Mesendoderm (in vitro differentiated cells): ENCODE measurements at places on chromosomes 2 and 18.

DNA sequence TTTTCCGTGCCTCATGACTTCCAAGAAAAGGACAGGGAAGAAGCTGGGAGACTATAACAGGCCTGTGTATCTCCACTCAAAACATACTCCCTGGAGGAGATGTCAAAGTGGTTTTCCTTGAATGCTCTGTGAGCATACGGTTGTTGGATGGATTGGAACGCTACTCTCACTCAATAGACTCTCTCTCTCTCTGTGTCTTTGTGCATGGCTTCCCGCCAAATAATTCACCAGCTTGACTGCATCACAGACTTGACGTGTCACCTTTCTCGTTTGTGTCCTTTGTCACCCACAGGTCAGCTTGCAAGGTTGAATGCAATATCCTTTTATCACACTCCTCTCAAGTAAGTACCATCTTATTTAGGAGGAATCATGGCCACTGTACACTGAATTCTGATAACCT, 156.8 kb upstream of the MAPRE2 start:
- no peak for DNase-seq

- peak; percentile 15 for DNase-seq
Measured at GRCh38 chr2:43839776-43840564, 1.2 kb downstream of the ABCG8 start.

DNA sequence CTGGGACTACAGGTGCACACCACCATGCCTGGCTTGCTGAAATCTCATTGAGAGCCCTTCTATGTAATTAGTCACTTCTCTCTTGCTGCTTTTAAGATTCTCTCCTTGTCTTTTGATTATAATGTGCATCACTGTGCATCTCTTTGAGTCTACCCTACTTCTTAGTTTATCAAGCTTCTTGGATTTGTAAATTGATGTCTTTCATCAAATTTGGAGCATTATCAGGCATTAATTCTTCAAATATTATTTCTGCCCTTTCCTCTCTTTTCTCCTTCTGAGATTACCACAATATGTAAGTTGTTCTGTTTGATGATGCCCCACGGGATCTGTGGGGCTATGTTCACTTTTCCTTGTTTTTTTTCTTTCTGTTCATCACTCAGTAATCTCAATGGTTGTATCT, 9.0 kb upstream of the MARCO start:
- DNase-seq: no peak

DNA sequence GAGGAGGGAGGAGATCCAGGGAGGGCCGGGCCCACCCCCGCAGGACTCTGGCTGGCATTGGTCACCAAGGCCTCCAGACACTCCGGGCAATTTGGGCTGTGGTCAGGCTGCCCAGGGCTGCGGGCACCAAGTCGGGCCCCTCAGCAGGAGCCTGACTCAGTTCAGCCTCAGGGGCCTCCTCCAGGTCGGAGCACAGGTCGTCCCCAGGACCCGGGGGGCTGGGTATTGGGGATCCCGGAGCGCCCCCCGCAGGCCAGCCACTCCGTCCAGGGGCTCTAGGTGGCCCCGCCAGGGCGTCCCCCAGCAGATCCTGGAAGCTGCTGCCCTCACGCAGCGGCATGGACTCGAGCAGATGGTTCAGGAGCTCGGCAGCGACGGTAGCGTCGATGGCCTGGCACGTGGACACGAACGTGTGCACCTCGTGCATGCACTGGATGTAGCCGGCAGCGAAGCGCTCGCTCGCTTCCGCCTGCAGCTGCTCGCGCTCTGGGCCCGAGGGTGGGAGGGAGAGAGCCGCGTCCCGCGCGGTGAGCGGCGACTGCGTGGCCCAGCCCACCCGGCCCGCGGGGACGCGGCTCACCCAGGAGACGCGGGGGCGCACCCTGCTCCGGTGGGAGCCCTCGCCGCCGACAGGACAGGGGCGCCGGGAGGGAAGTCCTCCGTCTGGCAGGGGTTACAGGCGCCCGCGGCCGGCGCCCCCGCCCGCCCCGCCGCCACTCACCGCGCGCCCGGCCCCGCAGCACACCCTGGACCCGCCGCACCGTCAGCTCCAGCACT, 884 bp downstream of the HES6 start:
- peak; percentile 52 for DNase-seq

GRCh38 chr18:64294967-64295366, 146.1 kb upstream of the LINC00305 start:
- peak; percentile 13 for DNase-seq

DNA sequence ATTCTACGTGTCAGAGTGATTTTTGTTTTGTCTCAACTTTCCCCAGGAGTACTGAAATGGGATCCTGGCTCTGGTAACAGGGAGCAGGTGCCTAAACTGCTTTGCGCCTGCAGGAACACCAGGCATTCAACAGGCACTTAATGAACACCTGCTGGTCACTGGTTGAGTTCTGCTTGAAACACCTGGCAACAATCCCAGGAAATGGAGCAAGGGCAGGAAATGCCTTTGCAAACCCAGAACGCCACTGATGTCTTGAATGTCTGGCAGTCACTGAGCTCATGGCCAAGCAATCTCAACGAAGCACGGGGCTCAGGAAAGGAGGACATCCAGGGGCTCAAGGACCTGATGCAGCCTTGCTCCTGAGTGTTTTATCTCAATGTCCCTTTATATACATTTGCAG, 360.0 kb upstream of the RAB6C start:
- DNase-seq: peak; percentile 78

GRCh38 chr18:26960911-26961310, 95.4 kb upstream of the AQP4 start:
- no peak for DNase-seq

GRCh38 chr2:239157269-239157668, 243.6 kb downstream of the HDAC4 start:
- no peak for DNase-seq

GRCh38 chr2:19845323-19845920, 56.4 kb downstream of the TTC32 start:
- no peak for DNase-seq

DNA sequence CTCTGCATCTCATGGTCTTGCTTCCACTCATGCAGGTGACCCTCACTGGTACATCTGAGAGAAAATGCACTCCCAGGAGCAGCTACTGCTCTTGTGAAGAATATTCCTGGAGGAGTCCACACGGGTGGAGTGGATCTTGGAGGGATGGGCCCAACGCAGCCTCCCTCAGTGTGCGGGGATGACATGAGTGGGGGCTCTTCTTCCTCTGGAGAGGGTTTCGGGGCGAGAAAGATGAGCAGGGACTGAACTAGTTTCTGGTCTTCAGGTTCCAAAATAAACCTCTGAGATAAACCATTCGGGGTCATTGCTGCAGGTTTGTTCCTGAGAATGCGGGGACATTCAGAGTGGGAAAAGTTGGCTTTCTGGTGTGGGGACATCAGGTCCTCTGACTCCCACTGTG, 39.1 kb downstream of the COPS8 start:
- no peak for DNase-seq

- DNase-seq: no peak
Measured at GRCh38 chr2:221178139-221178538, 394.0 kb downstream of the EPHA4 start.

GRCh38 chr2:187003038-187003554, 154.1 kb upstream of the ZSWIM2 start:
- DNase-seq: no peak

GRCh38 chr2:229270551-229271410, at the start of gene PID1:
Gene PID1, minus strand, starts transcription at chr2:229271287. Its CDS starts 244 bp downstream, at chr2:229271043.
- peak; percentile 51 for DNase-seq

- peak; percentile 45 for DNase-seq
Measured at GRCh38 chr2:205695460-205695991, 13.2 kb downstream of the NRP2 start.

DNA sequence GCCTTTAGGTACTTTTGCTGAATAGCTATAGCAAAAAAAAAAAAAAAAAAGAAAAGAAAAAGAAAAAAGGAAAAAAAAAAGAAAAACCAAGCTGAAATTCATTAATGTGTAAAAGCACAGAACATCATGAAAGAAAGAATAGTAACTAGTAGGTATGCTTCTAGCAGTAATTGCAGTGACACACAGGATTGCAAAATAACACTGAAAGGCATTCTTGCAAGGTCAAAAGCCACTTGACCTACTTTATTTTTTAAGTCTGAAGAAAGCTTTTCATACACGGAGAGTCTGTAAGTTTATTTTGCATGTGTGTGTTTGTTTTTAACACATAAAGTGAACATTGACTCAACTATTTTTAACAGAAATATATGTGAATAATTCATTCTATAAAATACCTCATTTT, 54.4 kb downstream of the DOK6 start:
- no peak for DNase-seq

DNA sequence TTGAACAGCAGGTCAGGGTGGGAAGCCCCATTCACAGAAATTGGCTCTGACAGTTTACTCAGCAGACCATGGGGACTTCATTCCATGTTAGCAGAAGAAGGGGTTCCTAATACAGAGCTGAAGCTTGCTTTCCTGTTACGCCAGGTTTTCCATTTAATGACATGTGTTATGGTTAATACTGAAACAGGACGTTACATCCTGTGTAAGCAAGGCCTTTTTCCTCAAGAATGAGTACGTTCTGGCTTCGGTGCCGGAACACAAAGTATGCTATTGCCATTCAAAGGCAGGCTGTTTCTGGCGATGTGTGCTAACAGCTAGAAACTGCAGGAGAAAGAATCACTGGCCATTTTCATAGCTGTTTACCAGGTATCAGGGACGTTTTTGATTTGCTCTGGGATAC, 190.4 kb downstream of the SNTG2 start:
- no peak for DNase-seq

DNA sequence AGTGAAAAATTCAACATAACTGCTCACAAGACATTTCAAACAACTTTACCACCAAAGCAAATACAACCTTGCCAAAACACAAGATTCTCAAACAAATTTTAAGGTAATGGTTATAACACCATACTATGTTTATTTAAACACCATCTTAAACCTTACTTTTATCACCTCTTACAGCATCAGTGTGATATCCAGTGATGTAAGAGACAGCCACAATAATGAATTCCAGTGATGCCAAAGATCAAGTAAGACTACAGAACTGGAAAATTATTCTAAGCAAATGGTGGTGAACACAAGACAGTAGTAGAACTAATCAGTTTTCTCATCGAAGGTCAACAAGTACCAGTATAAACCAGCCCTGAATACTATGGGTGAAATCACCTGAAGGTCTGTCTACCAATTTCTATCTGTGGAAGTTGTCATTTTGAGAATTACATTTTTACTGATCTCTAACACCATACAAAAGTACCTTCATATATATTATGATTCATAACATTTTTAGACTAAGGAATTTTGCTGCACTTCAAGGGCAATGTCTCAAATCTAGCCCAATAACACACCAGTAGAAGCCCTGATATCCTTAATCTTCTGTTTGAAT, 146.2 kb downstream of the RBMS1 start:
- no peak for DNase-seq

- no peak for DNase-seq
Measured at GRCh38 chr2:30235859-30236535, 4.7 kb downstream of the LBH start.

GRCh38 chr2:183124957-183125255, 663 bp downstream of the NUP35 start:
- DNase-seq: no peak

- no peak for DNase-seq
Measured at GRCh38 chr2:85222792-85223191, 89.6 kb downstream of the TCF7L1 start.

GRCh38 chr2:239772721-239773120, 252.4 kb downstream of the NDUFA10 start:
- no peak for DNase-seq

GRCh38 chr2:40043191-40043590, 264.1 kb upstream of the THUMPD2 start:
- no peak for DNase-seq

- DNase-seq: no peak
Measured at GRCh38 chr18:46462523-46462922, 194.5 kb downstream of the LOXHD1 start.

- DNase-seq: peak; percentile 84
Measured at GRCh38 chr2:230987137-230988020, 8.5 kb upstream of the SPATA3 start.

GRCh38 chr2:237194906-237195305, 109.2 kb downstream of the COPS8 start:
- DNase-seq: no peak

- DNase-seq: peak; percentile 14
Measured at GRCh38 chr2:222208010-222208690, 90.6 kb downstream of the PAX3 start.

DNA sequence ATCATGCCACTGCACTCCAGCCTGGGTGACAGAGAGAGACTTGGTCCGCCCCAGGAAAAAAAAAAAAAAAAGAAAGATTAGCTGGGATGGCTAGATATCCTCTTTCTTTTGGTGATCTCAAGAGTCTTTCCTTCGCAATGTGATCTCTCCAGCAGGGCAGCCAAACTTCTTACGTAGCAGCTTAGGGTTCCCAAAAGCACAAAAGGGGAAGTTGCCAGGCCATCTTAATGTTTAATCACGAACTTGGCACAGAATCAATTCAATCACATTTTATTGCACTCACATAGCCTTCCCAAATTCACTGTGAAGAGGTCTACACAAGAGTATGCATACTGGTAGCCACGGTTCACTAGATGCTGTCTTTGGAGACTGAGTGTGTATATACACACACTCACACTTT, 53.1 kb downstream of the VIL1 start:
- no peak for DNase-seq

DNA sequence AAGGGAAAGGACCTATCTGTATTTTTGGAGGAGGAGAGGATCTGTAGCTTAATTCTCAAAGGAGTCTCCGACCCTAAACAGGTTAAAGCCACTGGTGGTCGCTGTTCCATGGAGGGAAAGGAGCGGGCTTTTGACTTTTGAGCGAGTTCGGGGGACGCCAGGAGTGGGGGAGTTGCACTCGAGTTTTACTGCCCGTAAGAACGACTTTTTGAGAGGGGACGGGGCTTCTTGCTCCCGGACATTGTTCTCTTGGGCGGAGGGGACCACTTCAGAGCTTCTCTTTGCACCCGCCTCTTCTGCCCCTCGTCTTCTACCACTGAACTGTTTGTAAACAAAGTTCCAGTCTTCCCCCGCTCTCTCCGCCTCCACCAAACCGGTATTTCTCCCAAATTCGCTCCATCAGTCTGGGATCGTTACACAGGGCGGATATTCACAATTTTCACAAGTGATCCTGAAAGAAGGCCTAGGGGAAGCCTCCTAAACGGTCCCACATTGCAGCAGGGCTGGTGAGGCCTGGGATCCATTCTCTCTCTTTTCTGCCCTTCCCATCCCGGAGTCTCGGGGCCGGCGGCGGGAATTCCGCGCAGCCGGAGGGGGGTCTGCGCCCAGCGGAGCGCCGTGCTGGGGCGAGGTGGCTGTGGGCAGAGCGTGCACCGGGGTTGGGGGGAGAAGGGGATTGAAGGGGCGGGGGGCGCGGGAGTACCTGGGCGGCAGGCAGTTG, 6.6 kb downstream of the DLX2 start:
- peak; percentile 49 for DNase-seq

- no peak for DNase-seq
Measured at GRCh38 chr2:135095591-135095990, 43.5 kb downstream of the RAB3GAP1 start.

- no peak for DNase-seq
Measured at GRCh38 chr2:160490733-160491685, 2.6 kb downstream of the RBMS1 start.

DNA sequence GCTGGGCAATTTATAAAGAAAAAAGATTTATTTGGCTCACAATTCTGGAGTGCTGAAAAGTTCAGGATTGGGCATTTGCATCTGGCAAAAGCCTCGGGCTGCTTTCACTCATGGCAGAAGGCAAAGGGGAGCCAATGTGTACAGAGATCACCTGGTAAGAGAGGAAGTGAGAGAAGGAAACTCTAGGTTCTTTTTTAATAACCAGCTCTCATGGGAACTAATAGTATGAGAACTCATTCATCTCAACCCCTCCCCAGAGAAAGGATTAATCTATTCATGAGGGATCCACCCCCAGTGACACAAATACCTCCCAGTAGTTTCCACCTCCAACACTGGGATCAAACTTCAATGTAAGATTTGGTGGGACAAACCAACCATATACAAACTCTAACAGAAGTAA, 129.0 kb downstream of the EVA1A start:
- peak; percentile 34 for DNase-seq
